ENCODE measurements at places on chromosomes 3 and 15.

DNA sequence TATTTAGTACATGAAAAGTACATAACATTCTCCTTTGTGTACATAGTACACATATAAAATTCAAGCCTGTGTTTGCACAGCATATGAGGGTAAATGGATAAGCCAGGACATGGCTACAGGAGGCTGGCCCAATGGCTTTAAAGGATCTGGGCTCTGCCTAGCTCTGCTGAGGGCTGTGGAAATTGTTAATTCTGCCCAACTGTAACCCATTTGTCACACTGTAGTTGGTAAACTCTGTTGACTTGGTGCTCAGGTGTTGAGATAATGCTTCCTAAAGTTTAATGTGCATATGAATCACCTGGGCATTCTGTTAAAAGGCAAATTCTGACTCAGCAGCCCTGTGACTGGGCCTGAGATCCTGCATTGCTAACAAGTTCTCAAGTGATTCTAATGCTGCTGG, 196.5 kb upstream of the ZPLD1 start:
- no peak for DNase-seq

DNA sequence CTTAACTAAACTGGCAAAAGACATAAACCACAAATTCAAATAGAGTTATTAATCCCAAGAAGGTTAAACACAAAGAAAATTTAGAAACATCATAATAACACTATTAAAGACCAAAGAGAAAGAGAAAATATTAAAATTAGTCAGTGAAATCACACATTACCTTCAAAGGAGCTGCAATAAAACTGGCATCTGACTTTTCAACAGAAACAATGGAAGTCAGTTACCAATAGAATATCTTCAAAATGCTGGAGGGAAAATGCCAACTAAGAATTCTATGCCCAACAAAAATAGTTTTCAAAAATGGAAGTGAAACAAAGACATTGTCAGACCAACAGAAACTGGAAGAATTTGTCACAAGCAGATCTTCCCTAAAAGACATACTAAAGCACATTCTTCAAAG, 68.7 kb upstream of the RNF7 start:
- no peak for DNase-seq

DNA sequence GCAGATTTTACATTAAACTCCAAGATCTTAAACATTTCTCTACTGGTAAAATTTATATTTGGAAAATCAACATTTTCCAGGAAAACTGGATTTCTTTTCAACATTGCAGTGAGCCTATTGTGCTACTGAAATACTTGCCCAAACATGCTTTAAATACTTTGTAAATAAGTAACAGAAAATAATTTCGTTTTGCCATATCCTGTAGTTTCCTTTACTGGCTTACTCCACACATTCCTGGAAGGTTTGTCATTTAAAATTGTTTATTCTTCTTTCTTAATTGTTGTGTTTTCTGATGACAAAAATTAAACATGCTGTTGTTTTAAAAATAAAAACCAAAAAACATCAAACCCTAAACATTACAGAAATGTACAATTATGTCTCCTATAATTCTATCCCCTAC, 22.0 kb downstream of the ACAD11 start:
- DNase-seq, result no peak

- no peak for DNase-seq
These were observed 43.6 kb downstream of the BLM start for GRCh38 chr15:90760661-90761232.

DNA sequence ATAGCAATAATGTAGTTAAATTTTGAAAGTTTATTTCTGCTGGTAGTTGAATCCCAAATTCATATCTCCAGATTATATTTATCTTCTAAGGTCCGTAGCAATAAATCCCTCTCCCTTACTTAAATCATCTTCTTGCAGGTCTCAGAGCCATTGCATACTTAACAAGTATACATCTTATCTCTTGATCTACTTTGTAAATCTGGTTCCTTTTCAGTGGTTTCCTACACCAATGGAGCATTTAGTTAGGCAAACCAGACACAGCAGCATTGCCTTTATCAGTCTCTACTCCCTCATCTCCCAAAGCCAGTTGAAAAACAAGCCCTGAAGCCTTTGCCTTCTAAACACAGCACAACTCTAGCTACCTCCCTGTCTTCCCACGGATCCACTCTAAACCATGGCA, 440.9 kb downstream of the CNTN6 start:
- no peak for DNase-seq
